Non-pigmented ciliary epithelial cell (primary cell): ENCODE measurements at places on chromosomes 12 and 14.

DNA sequence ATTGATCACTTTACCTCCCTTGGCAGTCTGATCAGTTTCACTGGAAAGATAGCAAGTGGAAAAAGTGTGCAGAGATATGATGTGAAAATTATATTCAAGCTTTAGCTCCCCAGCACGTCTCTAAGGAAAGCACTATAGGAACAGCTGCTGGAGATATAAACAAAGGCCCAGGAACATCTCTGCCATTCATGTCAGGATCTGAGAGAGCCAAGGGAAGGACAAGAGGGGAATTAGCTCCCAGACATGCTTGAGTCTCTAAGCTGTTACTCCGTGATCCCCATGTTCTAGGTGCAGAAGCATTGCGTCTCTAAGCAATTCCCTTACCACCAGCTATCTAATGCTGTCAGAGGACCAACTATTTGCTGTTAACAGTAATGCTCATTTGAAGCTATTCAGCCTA, 700.2 kb downstream of the DIO2 start:
- DNase-seq: no peak

DNA sequence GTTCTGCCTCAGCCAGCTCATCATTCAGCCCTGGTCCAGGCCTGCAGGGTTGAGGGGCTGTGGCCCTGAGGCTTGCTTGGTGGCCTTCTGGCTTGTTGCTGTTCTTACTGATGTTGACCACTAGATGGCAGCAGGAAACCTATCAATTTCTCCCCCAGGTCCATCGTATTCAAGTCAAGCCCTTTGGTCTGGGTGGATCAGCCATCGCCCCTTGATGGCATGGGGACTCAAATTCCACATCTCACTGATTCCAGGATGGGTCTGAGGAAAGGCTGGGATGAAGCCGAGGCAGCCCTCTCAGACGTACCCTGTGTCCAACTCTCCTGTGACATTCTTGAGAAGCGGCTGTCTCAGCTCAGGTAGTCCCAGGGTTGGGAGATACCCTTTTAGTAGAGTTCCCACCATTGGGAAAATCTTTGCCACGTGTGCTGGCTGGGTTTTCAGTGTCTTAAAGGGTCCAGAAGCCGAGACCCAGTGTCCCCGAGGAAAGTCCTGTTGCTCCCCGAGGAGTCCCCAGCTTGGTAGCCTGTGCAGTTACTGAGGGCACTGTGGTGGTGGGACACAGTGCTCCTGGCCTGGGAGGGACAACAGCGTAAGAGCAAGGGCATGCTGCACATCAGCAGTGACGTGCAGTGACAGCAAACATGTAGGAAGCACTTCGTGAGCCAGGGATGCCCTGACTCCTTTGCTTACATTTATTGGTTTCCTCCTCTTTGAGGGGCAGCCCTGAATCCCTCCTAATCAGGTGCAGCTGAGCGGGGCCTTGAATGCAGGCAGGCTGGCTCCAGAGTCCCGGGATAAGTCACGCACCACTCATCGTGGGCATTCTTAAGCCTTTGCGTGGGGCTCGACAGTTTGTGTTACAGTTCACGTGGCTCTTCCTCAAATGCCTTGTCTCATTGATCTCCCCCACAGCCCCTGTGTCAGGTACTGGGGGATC, 58.6 kb downstream of the TSPAN9 start:
- DNase-seq: no peak

GRCh38 chr14:58884442-58884841, 246.7 kb downstream of the DACT1 start:
- no peak for DNase-seq

DNA sequence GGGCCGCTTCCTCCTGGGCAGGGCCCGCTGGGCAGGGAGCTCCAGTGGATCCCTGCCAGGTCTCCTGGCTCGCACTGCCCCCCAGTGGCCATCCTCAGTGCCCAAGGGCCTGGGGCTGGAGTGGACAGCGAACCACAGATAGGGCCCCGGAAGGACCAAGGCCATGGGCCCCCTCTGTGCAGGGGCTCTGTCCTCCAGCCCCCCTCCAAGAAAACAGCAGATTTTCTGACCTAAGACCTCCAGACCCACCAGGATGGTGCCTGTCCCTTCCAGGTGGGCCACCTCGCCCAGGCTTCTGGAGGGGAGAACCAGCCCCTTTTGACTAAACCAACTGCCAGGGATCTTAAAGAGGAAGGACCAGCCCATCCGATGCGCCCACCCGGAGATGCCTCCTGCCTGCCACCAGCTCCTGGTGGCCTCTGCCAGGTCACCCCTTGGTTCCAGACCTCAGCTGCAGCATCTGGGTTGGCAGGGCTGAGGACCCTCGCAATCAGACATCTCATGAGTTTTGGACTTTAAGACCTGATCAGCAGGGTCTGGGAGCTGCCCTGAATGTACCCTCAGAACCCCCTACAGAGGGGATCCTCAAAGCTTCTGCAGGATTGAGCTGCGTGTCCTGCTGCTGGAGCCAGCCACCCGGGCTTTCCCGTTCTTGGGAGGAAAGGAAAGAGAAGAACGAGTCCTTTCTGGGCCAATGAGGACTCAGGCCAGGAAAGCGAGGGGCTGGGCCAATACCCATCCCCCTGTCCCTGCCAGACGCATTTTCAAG, 325.8 kb upstream of the DIO3 start:
- no peak for DNase-seq

DNA sequence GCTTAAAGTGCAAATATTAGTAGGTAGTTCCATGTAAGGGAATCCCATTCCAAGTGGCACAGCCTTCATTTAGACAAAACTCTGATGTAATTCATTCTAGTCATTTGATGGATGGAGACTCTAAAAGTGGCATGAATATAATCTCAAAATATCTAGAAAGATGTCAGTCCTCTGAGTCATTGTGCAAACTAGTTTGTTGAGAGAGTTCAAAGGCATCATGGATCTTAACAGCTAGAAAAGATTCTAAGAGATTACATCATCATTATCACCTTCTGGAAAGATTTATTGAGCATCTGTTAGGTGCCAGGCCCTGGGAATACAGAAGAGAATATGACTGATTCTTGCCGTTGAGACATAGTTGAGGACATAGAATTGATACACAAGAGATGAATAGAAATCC, 30.7 kb downstream of the CRADD start:
- DNase-seq: no peak

DNA sequence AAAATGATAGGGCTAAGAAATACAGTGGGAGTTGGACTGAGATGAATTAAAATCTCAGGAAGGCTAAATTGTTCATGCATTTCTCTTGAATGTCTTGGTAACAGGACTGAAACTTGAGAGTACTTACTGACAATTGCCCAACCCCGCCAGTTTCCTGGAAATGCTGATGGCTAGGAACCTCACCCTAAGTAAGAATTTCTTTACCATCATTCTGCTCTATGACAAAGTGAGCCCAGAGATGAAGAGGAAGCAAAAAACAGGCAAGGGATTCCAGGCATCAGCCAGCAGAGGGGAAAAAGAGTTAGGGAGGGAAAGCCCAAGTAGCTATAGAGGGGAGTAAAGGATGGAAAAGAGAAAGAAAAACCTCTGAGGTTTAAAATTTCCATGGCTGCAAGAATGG, 397.7 kb downstream of the MDGA2 start:
- no peak for DNase-seq

- DNase-seq: peak; percentile 99
Measured at GRCh38 chr12:31518680-31519227, 72.2 kb downstream of the DENND5B start.

DNA sequence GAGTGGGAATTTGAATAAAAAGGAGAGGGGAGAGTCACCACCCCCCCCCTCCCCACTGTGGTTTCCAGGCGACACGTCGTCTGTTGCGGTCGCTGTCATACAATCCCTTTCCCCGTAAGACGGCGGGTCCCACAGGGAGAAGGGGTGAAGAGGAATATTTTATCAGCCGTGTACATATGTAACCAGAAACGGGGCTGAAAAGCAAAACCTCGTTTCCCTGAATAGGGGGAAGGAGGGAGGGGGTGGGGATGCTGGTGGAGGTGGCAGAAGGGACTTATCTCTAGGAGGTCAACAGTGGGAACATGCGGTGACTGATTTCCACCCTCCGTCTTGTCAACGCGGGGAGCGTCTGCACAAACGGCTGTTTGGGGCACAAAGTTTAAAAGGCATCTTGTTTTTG, 171.4 kb downstream of the RBM19 start:
- no peak for DNase-seq

GRCh38 chr14:51269634-51270033, 29.6 kb downstream of the TMX1 start:
- no peak for DNase-seq

- DNase-seq: peak; percentile 72
Measured at GRCh38 chr14:65281991-65282895, 130.3 kb upstream of the FUT8 start.

- DNase-seq: no peak
Measured at GRCh38 chr12:59298296-59298695, 297.5 kb upstream of the SLC16A7 start.

GRCh38 chr14:105476097-105476830, 1.6 kb downstream of the CRIP2 start:
- no peak for DNase-seq

DNA sequence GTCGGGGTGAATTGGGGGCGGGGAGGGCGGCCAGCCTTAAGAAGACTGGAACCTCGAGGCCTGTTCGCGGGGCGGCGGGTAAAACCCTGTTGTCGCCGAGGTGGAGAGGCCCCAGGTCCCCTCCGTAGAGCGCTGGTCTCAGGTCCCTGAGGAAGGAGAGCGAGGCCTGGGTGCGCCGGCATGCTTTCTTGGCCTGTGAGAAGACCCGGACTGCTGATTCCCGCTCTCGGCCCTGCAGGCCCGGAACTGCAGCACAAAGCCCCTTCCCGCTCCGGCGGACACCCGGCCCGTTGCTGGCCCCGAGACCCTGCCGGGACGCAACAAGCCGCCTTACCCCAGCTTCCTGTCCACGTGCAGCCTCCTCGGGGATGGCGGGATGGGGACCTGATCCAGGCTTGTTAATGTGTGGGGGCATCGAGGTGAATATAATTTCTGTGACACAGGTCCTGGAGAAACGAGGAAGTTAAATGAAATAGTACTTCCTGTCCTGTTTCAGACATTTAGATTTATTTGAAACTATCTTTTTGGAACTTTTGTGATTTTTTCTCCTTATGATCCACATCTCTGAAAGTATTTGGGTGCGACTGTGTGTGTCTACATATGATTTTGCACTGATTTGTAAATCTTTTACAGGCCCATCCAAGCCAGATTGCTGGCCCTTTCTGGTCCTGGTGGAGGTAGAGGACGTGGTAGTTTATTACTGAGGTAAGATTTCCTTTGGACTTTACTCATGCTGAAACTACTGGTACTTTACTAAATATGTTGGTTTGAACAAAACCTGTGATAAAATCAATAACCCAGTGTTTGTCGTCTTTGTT, 600 bp downstream of the PNN start:
- no peak for DNase-seq

- DNase-seq: no peak
Measured at GRCh38 chr14:55130196-55130550, 1.1 kb downstream of the LGALS3 start.

- no peak for DNase-seq
Measured at GRCh38 chr12:92145481-92145730, 240 bp downstream of the BTG1 start.

GRCh38 chr12:109461049-109461845, 15.9 kb downstream of the KCTD10 start:
- DNase-seq: no peak
